ENCODE measurements at places on chromosomes 2 and 18. TPM values are rescaled to one million over a fixed set of nuclear protein-coding genes. Genes with fewer than 3 reads are reported as not detected.

The TRIM54 gene
- total RNA-seq, result 0.66 TPM

The SLC4A5 gene
- 9.2 TPM for total RNA-seq

The ALPP gene
- not detected for total RNA-seq

GRCh38 chr18:13375302-13376255 is 157.0 kb downstream of the LDLRAD4 start:
- peak; percentile 59 for DNase-seq

GRCh38 chr18:41338341-41338740 is 616.7 kb upstream of the PIK3C3 start:
- no peak for DNase-seq

GRCh38 chr18:31931886-31932240 is 11.1 kb downstream of the TRAPPC8 start:
- no peak for DNase-seq

DNA sequence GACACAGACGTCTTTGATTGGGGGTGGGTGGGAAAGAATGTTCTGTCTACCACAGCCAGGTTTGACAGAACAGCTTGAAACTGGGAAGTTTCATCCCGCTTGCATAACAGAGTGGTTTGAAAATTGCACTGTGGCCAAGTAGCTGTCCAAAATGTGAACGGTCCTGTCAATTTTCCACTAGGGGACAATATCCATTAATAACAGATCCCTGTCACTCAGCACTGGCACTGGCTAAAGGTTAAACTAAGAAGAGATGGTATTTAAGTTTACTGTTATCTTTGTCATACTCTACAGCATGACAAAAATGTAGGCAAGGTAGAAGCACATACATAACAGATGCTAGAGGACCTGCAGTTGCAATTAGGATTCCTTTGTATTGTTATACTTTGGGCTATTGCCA is 55.6 kb upstream of the ACMSD start:
- DNase-seq, result no peak

GRCh38 chr18:55251254-55251971 is 292.2 kb upstream of the CCDC68 start:
- no peak for DNase-seq

GRCh38 chr2:99697811-99698568 is 208.2 kb upstream of the REV1 start:
- DNase-seq, result no peak

DNA sequence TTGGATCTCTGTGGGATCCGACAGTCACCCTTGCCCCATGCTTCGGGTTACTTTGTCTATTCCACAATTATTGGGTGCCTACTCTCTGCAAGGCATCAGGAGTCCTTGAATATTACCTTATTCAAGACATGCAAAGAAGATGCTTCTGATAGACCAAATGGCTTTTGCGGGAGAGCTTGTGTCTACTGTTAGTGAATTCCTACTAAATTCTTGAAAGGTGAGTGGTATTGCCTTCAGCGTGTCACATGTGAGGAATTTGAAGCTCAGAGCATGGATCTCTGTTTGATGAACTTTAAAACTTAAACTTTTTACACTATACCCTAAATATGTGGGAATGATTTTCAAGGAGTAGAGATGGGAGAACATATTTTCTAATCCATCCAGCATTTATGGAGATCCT is 184.4 kb downstream of the LTBP1 start:
- DNase-seq, result no peak

DNA sequence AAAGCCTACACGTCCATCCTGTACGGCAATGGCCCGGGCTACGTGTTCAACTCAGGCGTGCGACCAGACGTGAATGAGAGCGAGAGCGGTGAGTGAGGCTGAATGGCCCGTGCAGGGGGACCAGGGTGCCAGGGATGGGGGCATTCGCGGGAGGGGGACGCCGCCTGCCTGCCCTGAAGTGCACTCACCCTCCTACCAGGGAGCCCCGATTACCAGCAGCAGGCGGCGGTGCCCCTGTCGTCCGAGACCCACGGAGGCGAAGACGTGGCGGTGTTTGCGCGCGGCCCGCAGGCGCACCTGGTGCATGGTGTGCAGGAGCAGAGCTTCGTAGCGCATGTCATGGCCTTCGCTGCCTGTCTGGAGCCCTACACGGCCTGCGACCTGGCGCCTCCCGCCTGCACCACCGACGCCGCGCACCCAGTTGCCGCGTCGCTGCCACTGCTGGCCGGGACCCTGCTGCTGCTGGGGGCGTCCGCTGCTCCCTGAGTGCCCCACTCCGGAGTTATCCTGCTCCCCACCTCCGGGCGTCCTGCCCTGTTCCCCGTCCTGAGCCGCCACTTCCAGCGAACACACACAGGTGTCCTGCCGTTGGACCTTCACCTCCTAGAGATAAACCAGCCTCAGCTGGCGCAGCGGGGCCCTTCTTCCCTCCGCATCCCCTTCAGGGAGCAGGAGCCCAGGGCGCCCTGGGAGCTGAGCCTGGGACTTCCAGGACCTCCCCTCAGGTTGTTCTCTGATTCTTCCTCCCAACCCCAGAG is 2.9 kb downstream of the ALPI start:
- no peak for DNase-seq

All from breast epithelium (tissue), 4 donors.